Fibroblast of skin of left biceps (primary cell): ENCODE measurements at places on chromosomes 3 and 15.

DNA sequence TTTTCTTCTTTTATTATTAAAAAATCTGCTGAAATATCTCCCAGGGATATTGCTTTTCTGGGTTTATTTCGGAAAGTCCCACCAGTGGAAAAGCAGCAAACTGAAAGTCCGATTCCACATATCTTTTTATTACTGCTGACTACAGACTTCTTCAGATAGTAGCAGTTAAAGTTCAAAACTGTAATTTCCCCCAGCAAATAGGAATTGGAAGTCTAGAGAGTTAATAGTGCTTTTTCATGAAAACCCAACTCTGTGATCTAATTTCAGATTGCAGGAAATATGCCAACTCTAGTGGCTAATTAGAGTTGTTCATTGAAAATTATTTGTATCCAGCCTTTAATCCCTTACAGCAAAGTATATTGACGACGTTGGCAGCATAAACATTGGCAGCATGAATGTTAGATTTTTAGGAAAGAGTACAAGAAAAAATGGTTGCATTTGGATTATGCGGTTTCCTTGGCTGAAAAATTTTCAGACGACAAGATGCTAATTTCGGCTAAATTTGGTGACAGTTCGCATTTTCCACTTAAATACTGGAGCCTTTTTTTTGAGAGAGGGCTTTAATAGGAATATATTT is 472.9 kb upstream of the CBLB start:
- DNase-seq: no peak

DNA sequence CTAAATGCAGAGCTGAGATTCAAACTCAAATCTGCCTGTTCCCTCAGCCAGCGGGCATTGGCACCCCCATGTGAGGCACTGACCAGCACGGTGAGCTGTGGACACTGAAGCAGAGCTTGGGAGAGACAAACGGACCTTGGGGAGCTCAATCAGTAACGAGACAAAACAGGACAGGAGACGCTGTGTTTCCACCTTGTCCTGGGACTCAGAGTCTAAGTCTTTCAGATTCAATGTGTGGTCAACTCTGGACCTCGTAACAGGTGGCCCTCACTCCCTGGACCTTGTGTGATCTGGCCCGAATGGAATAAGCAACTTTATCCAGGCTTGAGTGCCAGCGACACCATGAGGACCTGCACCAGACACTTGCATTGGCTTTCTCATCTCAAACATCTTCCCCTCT is 232.5 kb downstream of the UACA start:
- DNase-seq: no peak

DNA sequence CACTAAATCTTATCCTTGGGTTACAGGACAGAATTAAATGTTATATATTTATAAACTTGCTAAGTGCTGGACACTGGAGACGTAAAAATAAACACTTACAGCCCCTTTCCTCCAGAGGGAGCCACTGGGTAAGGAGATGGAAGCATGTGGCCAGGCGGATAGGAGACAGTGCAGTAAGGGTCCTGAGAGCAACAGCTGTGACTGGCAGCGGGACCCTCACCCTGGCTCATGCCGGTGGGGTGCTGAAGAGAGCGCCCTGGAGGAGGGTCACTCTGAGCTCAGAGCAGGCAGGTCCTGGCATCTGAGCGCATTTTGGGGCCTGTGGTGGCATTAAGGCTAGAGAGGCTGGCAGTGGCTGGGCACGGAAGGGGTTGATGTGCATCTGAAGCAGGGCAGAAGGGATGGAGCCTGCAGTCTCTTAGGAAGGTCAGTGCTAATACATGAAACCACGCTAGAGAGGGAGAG is 16.0 kb downstream of the SEC61A1 start:
- DNase-seq: no peak

DNA sequence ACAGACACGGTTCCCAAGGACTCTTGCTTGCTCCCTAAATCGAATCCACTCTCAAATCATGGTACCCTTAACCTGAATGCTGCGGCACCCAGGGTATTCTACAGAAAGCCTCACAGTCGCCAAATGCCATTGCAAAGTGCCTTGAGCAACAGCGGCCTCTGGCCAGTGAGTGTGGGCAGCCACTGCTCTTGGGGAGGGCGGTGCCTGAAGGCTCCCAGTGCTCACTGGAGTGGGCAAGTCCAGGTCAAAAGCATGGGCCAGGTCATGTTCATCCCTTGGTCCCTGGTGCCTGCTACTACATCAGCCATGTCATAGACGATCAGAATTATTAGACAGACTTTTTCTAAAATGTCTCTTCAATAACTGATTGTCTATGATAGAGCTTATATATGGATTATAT is 82.5 kb downstream of the ADAMTS17 start:
- DNase-seq: no peak

DNA sequence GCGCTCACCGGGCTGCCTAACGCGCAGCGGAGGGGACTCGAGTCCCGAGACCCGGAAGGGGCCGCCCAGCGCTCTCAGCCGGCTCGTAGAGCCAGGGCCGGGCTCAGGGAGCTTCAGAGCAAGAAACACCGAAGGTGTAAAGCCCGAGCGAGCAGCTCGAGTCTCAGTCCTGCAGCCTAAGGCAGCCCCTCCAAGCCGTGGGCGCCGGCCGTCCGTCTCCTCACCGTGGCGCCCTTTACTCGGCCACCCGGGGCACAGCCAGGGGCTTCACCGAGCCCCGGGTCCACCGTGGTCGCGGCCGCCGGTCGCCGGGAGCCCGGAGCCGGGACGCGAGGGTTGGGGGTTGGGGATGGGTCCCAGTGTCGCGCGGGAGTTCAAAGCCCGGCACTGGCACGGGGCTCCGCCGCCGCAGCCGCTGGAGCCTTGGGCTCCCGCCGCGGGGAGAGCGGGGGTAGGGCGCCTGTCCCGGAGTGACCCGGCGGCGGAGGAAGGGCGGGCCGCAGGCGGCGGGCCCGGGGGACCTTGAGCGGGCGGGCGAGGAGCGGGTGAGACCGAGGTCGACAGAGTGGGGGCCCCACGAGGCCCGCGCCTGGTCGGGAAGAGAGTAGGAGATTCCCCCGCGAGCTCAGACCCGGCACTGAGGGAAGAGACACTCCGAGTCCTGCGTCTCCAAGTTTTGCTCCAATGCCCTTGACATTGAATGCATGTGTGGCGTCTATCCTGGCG is 26.9 kb upstream of the THRB start:
- DNase-seq: no peak

GRCh38 chr15:67146875-67147381 is 81.5 kb downstream of the SMAD3 start:
- peak; percentile 49 for DNase-seq

GRCh38 chr15:99016680-99017321 is 9.2 kb upstream of the PGPEP1L start:
- DNase-seq: peak; percentile 74

DNA sequence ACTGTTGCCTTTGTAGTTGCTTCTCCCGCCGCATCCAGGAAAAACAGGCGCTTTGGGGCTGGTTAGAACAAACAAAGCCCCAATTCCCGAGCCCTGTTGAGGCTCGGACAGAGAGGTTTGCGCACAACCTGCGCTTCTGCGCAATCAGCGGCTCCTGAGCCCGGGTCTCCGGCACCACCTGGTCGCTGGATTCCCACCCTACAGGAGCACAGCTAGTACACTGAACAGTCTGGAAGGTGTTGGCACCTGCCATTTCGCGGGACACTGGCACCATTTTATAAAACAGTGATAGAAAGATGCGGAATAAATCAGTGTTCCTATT is 13.8 kb downstream of the ZIC4 start:
- no peak for DNase-seq

DNA sequence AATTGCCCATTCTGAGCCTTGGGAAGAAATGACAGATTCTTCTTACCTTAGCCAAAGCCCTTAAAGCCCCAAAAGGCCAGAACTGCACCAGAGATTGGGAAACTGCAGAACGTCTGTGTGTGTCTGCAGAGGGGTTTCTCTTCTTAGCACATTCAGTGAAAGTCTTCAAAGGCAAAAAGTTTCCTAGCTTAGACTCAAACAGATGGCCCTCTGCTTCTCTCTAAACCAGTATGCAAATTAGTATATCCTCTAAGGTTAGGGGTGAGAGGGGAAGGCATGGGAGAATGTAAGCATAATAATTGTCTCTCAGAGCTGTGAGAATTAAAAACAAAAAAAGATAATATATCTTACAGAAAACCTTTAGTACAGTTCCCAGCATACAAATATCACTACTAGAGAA is 334.0 kb upstream of the MCTP2 start:
- no peak for DNase-seq

- DNase-seq: no peak
Observed at GRCh38 chr3:134312072-134312872, 61.6 kb upstream of the RYK start.

DNA sequence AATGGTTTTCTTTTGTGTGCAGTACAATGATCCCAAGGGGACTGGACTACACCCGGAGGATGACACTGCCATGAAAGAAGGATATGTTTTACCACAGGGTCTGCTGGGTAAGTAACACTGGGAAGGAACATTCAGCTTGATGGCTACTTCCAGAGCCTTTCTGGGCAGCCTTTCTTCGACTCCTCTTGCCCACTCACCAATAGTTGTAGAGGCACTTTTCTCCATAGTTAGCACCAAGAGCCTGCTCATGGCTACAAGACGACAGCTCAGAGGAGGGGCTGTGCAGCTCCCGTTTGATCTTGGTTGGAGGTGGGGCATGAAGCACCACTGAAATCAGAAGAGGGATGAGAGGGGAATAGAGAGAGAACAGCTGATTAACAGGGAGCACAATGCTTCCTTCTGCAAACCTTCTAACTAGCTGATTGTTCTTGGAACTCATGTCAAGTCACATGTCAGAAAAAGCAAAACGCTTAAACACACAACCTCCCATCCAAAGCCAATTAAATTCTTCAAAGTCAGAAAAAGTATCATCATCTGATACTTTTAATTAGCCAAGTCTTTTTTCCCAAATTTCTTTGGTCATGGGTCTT is 27.9 kb downstream of the ETV5 start:
- no peak for DNase-seq

GRCh38 chr3:186783058-186783730 is at the start of gene EIF4A2:
Gene EIF4A2 (plus strand): TSS chr3:186783577. CDS start chr3:186783611, 34 bp downstream.
- peak; percentile 80 for DNase-seq

GRCh38 chr3:58496206-58496857 is 4.4 kb downstream of the KCTD6 start:
- no peak for DNase-seq

DNA sequence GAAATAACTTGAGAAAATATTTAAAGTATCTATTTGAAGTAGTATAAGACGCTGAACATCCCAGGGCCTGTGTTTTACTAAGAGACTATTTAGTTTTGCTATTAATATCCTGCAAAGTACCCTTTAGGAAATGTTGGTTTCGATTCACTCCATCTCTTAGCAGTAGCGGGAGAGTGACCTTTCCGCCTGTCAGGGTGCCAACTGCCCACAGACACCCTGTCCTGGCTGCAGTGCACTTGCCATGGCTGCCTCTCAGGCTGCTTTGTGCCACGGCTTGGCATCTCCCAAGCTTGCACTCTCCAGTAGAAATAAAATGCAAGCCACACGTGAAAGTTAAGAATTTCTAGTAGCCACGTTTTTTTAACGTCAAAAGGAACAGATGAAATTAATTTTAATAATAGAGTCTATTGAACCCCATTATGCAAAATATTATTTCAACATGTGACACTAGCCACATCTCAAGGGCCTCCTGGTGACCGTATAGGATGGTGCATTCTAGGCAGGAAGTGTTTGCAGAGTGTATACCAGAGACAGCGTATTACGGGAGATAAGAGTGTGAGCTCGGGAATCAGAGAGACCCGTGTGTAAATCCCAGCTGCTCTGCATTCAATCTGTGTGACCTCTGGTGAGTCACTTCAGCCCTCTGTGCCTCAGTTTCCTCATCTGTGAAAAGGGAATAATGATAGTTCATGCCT is 19.8 kb downstream of the ADAMTS9 start:
- no peak for DNase-seq

DNA sequence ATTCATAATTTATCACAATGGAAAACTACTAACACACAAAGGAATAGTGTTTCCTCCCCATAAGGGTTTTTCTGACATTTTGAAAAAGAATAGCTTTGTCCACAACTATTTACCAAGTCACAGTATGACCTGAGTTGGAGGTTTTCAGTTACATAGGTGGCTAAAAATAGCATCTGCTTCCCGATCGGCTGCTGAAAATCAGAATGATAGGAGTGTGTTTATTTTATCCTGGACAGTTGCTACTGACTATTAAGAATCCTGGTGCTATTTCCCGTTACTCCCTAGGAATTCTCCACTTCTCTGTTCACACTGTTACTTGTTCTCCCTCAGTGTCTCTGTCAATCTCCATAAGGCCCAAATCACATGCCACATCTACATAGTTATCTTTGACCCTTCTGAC is 353.9 kb upstream of the RARB start:
- no peak for DNase-seq

DNA sequence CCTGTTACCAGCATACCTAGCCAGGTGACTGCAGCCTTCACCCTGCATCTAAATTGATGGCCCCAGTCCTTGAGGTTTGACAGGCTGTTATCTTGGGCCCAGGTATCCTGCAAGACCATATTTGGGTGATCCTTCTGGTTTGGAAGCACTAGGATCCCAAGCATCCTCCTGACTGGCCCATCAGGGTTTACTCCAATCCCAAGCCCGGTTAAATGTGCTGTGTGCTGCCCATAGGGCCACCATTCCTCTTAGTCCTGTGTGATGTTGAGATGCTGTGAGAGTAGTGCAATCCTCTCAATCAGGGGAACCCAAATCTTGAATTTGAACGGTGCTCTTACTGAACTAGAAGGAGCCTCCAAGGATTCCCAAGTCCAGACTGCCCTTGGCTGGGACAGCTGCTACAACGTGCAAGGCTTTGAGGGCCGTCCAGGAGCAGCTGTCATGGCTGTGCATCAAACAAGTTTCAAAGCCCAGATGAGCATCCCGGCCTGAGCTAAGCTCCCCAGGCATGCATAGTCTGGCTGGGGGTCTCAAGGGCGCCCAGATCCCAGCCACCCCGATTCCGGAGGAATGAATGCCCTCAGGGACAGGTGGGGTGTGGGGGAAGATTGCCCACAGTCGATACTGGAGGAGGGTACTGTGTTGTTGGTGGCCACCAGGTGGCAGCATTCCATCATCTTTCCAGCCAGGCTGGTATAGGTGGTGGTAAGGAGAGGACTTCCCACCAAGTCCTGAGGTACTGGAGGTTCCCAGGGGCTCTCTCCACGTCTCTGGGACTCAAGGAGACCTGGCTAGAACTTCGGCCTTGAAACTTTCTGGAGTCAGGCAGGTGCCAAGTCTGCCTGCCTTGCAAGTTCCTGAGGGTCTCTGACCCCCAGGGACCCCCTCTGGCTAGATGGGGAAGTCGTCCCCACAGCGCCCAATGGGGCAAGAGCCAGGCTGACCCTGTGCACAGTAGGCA is 32.6 kb downstream of the RBM5 start:
- DNase-seq: peak; percentile 42

DNA sequence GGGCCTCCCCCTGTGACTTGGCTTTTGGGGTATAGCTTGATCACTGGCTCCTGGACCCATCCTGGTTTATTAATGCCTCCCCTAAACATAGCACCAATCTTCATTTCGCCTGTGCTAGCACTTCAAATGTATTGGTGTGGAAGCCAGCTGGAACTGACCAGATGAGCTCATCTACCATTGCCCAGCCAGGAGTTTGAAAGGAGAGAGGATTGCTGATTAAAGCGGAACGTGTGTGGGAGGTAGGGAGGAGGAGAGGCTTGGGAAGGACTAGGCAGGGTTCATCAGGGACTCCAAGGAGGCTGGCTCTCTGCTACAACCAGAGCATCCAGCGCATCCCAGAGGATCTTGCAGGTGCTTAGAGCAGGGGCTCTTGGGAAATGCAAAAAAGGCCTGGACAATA is 34.4 kb upstream of the TLE3 start:
- no peak for DNase-seq

- no peak for DNase-seq
Observed at GRCh38 chr3:161555320-161555719, 58.7 kb downstream of the OTOL1 start.

- peak; percentile 47 for DNase-seq
Observed at GRCh38 chr15:48896869-48897814, 19.2 kb downstream of the EID1 start.
